Adrenal gland (tissue), 19 donors: ENCODE measurements at places on chromosomes 4 and X.

- no peak for DNase-seq
Measured at GRCh38 chr4:63460075-63460474, 949.2 kb downstream of the TECRL start.

DNA sequence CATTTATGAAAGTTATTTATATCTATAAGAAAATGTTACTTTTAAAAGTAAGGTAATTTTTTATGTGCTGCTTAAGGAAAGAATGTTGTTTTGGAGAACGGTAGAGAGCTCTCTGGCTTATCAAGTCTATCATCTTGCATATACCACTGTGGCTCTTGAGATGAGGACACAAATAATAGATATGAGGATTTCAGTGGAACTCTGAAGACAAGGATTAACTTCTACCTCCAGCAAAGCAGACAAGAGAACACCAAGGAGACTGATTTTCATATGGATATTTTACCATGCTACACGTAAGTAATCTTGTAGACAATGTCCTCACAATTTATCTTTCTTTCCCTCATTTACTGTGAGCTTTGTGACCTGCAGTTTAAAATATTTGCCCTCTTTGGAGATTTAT, 557.5 kb upstream of the NDST4 start:
- DNase-seq = no peak

- DNase-seq = no peak
Measured at GRCh38 chrX:12685541-12685940, 105.7 kb upstream of the PRPS2 start.

DNA sequence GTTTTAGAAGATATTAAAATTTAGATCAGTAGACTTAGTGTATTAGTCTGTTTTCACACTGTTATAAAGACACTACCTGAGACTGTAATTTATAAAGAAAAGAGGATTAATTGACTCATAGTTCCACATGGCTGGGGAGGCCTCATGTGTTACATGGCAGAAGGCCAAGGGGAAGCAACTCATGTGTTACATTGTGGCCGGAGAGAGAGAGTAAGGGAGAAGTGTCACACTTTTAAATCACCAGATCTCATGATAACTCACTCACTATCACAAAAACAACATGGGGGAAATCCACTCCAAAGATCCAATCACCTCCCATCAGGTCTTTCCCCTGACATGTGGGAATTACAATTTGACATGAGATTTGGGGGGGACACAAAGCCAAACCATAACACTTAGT, 1159.7 kb upstream of the PCDH7 start:
- DNase-seq = no peak

- DNase-seq = no peak
Measured at GRCh38 chrX:45621376-45622041, 420.8 kb upstream of the DIPK2B start.

GRCh38 chr4:178081896-178082295, 639.7 kb upstream of the AGA start:
- DNase-seq = no peak

DNA sequence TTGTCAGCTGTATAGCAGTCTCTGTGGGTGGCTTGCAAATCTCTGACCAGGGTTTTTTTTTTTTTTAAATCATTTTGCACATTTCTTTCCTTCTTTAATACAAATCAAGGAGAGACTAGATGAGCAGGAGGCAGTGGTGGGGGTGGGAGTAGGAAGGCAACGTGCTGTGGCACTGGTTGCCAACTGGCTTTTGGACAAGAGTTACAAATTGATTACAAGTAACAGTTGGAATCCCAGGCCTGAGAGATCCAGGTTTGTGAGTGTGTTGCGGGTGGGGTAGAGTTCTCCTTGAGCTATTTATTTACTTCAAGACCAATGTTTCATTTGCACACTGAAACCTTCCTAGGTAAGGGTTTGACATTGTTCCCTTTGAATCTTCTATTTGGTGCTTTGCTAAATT, 325.3 kb downstream of the AFF2 start:
- no peak for DNase-seq

- DNase-seq = peak; percentile 52
Measured at GRCh38 chr4:81405900-81406401, 65.8 kb downstream of the RASGEF1B start.

DNA sequence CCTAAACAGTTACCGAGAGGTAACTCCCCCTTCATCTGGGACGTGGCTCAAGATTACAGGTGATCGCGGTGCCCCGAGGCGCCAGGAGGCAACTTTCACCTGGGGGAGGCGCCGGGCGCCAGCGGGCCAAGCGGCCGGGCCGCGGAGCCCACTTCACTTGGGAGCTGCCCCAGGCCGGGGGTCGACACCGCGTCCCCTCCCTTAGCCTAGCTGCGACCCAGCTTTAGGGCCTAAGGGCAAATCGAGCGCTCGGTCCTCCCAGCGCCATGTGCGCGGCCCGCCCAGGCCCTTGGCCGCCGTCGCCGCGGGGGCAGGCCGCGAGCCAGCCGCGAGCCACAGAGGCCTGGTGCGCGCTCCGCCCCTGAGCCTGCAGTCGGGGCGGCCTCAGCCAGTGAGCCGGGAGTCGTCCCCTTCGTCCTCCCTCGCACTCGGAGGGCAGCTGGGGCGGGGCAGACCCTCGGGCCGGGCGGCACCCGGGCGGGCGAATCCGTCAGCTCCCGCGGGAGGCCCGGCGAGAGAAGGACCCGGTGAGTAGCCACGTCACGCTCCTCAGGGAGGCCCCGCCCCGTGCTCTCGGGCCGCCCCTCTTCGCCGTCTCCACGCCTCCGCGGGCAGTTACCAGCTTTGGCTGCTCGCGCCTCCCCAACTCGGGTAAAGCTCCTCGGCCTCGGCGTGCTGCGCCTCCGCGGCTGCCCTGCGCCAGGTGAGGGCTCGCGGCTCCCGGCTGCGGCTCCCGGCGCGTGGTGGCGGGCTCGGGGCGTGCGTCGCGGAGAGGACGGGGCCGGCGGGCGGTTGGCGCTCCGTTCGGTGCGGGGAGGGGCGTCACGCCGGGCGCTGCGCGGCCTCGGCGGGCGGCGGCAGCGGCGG, at the start of gene LARP1B:
Gene LARP1B, plus strand, starts transcription at position 614 of the 867 bp plus-strand sequence. CDS start 13,640 bp downstream, outside the sequence.
- peak; percentile 97 for DNase-seq

- DNase-seq = no peak
Measured at GRCh38 chr4:22988526-22988925, 295.8 kb downstream of the GBA3 start.

- no peak for DNase-seq
Measured at GRCh38 chrX:5644776-5645175, 583.9 kb downstream of the NLGN4X start.

GRCh38 chrX:123153846-123154335, 30.2 kb upstream of the GRIA3 start:
- no peak for DNase-seq

DNA sequence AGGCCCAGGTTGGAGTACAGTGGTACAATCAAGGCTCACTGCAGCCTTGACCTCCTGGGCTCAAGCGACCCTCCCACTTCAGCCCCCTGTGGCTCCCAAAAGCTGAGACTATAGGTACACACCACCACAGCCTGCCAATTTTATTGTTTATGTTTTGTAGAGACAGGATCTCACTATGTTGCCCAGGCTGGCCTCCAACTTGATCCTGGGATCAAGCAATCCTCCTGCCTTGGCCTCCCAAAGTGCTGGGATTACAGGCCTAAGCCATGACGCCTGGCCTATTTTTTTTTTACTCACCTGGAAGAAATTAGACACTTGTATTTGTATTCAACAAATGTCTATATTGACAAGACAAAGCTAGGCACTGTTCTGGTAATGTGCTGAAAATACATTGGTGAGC, 25.1 kb downstream of the FAM156A start:
- no peak for DNase-seq

GRCh38 chrX:39877905-39878304, 219.9 kb downstream of the BCOR start:
- DNase-seq = no peak
